ENCODE measurements at places on chromosomes 1 and 21.

GRCh38 chr1:231194843-231195516 is 33.1 kb downstream of the TRIM67 start:
- no peak for DNase-seq

- DNase-seq: no peak
Measured at GRCh38 chr1:155012026-155012546, 9.5 kb downstream of the ZBTB7B start.

GRCh38 chr21:39110431-39110830 is 72.8 kb downstream of the PSMG1 start:
- DNase-seq: no peak

DNA sequence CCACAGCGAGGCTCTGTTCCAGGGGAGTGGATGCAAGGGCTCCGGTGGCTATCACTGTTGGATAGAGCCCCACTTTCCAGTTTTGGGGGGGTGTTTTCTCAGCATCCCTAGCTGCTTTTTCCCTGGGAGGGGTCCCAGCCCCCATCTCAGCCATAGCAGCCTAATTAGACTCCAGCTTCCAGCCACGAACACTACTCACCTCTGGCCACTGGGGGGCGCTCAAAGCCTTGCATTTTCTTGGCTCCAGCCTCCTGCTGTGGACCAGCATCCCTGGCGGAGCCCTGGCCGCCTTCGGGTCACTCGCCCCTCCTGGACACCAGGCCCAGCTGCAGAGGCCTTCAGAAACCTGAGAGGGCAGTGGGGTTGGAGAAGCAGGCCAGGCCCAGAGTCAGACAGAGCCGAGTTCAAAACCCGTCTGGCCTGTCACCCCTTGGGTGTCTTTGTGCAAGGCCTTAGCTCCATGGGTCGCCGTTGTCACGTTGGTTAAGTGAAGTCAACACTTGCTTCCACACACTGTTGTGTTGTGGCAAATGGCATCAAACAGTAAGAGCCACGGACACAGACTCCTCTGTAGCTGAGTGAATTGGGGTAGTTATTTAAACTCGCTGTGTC is 93.5 kb upstream of the ACTL8 start:
- peak; percentile 25 for DNase-seq

GRCh38 chr1:6581561-6582305 is 1.9 kb downstream of the ZBTB48 start:
- no peak for DNase-seq

- no peak for DNase-seq
Measured at GRCh38 chr1:210262897-210263272, 30.3 kb downstream of the SERTAD4 start.

DNA sequence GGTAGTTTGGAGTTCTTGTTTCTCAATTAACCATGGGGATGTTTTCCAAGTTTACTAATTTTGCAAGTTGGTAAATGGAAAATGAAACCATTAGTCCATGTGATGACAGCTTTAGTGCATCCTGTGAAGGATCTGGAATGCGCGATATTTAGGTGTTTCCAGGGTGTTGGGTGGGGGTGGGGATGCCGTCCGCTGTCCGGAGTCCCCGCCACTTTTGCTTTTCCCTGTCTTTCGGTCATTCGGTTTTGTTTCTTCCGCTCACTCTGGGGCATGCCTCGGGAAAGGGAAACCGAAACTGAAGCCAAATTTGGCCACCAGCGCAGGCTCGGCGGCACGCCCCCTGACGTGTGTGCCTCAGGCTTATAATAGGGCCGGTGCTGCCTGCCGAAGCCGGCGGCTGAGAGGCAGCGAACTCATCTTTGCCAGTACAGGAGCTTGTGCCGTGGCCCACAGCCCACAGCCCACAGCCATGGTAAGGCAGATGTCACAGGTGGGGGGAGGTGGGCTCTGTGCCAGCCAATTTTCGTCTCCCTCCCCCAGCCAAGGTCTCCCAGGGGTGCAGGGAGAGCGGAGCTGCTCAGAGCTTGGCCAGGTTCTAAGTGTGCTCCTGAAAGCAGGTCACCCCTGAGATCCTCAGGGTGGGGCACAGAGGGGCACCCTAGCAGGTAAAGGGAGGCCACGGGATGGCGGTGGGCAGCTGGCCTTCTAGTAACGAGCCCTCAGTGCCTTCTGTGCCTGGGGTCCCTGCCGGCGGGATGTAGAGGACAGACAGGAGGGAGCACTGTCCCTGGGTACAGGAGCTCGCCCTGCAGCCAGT is at the start of gene ISG15:
Gene ISG15 (plus strand): TSS at position 393 of the 817 bp plus-strand sequence. CDS start 77 bp downstream, at position 470.
- no peak for DNase-seq

GRCh38 chr1:245645406-245645805 is 490.6 kb downstream of the KIF26B start:
- DNase-seq: no peak

GRCh38 chr1:910881-911721 is 12.6 kb upstream of the SAMD11 start:
- no peak for DNase-seq

DNA sequence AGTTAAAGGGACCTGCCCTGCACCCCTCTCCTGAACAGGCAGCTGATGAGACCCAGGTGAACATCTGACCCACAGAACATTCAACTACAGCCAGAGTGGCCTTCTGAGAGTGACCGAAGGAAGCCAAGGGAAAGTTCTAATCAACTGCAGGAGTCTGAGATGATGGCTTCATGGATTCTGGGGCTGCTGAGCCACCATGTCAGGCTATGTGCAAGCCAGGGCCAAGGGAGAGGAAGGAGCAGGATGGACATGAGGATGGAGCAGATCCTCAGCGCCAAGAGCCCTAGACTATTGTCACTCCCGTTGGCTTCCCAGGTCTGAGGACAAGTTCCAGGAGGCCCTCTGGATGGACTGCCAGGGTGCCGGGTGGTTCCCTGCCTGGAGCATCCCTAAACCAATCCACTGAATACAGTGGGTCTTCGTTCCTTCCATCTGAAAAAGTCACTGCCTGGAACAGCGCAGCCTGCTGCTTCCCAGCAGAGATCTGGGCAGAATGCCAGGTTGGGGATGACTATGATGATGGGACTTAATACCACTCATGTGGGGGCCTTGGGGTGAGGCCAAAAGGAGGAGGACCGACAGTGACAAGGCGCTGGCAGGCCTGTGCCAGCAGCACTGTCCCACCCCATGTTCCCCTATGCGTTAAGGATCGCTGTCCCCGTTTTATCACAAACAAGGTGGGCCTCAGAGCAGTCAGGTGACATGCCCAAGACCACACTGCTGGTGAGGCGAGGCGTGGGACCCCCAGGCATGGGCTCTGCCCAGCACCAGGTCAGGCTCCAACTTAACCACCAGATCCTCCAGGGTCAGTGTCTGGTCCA is 19.8 kb downstream of the SPOCD1 start:
- no peak for DNase-seq

DNA sequence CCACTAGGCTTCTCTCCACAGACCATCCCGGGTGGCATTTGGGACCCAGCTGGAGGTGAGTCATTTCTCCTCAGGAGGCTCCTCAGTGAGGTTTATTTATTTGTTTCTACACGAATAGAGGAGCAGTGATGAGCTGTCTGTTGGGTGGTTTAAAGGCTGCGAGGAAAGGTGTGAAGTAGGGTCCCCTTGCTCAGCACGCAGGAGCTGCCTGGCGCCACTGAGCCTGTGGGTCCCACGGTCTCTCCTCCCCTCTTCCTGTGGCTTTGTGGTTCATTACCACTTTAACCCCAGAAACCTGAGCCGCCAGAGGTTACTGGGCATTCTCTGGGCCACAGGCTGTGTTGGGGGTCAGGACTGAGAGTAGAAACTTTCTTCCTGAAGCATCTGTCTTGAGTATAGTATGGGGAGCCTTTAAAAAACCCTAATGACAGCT is 39.9 kb downstream of the IL6R start:
- DNase-seq: no peak

DNA sequence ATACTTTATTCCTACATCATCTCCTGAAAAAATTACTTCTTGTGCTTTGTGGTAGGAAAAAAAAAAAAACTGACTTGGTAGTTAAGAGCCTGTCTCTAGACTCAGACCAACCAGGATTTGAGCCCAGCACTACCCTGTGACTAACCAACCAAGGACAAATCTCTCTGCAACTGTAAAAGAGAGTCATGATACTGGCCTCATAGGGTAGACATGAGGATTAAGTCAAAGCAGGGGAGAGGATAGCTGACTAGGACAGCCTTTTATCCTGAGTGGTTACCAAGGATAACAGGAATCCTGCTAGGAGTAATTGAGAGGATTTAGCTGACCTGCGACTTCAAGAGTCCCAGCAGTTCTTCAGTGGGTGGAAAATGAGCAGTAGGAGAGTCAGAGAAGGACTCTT is 112.8 kb downstream of the C1orf21 start:
- DNase-seq: no peak

- no peak for DNase-seq
Measured at GRCh38 chr1:39391691-39392679, 99.5 kb upstream of the BMP8A start.

- no peak for DNase-seq
Measured at GRCh38 chr1:211182746-211183145, 48.8 kb upstream of the KCNH1 start.

- DNase-seq: no peak
Measured at GRCh38 chr21:24027396-24027795, 1579.9 kb downstream of the MRPL39 start.

- no peak for DNase-seq
Measured at GRCh38 chr1:40880813-40881549, 18.8 kb upstream of the CITED4 start.

- no peak for DNase-seq
Measured at GRCh38 chr1:226723657-226724532, 15.2 kb downstream of the ITPKB start.

- DNase-seq: no peak
Measured at GRCh38 chr1:12338823-12339222, 109.0 kb downstream of the VPS13D start.

Data from CMK (cell line).